ENCODE measurements at places on chromosomes 4 and X.

GRCh38 chrX:39758791-39759525, 338.8 kb downstream of the BCOR start:
- no peak for DNase-seq

GRCh38 chr4:76736414-76736813, 161.5 kb downstream of the SOWAHB start:
- DNase-seq, result no peak

DNA sequence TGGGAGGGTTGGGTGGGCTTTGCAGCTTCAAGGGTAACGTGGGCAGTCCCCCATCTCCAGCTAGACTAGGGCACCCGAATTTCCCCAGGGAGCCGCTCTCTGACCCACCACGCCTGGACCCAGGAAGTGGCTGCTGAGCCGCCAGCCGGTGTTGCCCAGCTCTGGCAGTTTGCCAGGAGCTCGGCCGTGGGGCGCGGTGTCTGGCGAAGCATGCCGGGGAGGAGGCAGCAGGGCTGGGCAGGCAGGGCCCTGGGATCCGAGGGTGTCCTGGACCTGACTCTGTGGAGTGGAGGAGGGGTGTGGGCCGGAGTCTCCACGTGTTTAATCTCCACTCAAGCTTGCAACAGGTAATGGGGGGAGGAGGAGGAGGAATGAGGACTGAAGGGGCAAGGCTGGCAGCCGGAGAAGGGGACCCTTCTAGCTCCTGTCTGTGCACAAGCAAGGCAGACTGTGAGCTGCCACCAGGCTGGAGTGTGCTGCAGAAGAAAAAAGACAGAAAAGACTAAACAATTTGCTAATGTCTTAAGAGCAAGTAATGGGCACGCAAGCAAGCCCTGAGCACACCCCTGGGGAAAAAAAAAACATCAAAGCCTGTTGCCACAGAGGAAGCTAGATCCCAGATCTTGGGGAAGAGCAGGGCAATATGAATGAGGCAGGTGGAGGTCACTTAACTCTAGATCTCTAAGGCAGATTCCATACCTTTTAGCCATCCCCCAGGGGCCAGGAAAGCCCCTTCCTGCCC, 2.4 kb downstream of the LONRF3 start:
- DNase-seq, result no peak

- DNase-seq, result no peak
These were observed 44.9 kb upstream of the GPRIN3 start for GRCh38 chr4:89352541-89352940.

- no peak for DNase-seq
These were observed 18.4 kb downstream of the IL21 start for GRCh38 chr4:122602277-122603142.

DNA sequence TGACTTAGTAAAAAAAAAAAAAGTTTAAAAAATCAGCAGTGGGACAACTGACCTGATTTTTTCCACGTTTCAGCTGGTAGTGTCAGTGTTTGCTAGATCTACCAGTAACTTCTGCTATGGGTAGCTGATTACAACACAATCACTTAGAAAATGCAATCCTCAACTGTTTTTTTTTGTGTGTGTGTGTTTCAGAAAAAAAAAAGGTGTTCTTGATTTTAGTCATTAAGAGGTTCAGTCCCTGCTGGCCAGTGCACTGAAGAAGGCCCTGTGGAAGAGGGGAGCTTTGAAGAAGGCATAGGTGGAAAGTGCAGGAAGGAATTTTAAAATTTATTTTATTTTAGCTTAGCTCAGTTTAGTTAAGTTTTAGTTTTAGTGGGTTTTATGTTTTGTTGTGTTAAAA, 46.9 kb downstream of the SH2D1A start:
- DNase-seq, result no peak

- DNase-seq, result peak; percentile 15
These were observed 1087.8 kb downstream of the C4orf33 start for GRCh38 chr4:130183766-130184165.

DNA sequence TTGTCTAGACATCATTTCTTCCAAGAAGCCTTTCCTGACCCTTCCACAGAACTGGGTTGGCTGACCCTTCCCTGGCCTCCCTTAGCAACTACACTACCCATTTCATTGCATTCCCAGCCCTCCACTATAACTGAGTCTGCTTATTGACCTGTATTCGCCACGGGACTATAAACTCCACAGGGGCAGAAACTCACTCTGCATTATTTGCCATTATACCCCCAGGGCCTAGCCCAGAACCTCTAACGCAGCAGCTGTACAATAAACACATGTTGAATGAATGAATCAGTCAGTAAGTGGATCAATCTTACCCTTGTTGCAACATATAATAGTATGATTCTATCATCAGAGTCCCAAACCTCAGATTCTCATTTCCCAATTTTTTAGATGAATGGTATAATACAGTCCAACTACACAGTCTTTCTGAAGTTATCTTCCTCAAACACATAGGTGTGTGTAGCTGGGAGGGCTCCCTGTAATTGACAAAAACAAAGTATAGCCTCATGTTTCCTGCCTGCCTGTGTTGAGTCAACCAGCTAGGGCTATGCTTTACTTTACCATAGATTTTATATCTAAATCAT, 209.3 kb downstream of the CHIC2 start:
- no peak for DNase-seq

GRCh38 chrX:56033495-56034180, 198.5 kb upstream of the KLF8 start:
- DNase-seq, result no peak

DNA sequence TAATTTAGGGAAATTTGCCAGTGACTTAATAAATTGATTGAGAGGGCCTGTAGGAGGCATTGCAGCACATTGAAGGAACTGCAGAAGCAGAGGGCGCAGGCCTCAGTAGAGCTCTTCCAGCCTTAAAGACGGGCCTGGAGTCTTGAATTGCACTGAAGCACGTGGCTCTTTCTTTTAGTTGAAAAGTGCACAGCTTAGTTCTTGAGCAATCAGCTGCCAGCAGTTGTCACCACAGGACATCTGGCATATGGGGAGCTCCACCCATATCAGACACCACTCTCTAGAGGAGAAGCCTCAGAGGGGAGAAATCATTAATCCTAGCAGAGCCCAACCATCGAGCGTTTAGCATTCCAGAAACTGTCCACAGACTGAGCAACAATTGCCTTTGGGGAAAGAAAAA, 16.0 kb upstream of the FGF16 start:
- no peak for DNase-seq

- no peak for DNase-seq
These were observed 48.0 kb downstream of the MAGEA9 start for GRCh38 chrX:149829751-149830191.

DNA sequence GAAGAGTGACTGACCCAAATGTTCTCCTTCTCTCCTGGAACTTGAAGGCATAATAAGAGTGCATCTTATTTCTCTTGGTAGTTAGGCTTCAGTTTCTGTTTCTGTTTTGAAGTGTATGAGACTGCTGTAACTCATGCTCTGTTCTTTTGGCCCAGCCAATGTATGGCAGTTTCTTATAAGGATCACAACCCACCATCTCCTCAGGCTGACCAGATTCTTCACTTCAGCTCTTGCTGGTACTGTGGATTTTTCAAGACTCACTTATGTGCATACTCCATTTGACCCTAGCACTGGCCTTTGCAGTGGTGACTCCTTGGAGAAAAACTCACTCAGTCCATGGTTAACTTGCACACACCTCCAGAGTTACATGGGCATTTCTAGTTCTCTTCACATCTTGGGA, 9.6 kb upstream of the YTHDC1 start:
- DNase-seq, result no peak

DNA sequence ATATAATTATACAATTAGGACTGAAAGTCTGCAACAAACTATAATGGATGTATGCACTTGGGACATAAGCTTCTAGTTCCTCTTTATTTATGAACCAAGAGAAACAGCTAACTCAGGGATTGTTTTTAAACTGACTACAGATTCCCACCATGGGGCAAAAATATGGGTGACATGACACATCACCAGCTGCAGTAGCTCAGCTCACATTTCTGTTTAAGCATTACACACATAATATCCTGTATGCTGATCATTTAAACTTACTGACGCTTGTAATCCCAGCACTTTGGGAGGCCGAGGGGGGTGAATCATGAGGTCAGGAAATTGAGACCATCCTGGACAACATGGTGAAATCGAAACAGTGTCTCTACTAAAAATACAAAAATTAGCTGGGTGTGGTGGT, 11.5 kb downstream of the FGB start:
- no peak for DNase-seq

DNA sequence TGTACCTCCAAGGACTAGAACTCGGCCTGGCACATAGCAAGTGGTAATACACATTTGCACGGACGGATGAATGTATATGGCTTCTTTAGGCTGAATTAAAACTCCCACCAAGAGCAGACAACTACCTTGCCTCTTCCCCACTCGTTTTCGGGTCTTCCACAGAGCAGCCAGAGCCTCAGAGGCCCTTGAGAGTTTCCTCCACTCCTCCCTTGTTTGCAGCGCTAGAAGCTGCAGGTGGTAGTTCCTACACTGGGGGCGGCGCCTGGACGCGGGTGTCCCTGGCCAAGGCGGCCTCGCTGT, 10.2 kb upstream of the INTU start:
- DNase-seq, result no peak

DNA sequence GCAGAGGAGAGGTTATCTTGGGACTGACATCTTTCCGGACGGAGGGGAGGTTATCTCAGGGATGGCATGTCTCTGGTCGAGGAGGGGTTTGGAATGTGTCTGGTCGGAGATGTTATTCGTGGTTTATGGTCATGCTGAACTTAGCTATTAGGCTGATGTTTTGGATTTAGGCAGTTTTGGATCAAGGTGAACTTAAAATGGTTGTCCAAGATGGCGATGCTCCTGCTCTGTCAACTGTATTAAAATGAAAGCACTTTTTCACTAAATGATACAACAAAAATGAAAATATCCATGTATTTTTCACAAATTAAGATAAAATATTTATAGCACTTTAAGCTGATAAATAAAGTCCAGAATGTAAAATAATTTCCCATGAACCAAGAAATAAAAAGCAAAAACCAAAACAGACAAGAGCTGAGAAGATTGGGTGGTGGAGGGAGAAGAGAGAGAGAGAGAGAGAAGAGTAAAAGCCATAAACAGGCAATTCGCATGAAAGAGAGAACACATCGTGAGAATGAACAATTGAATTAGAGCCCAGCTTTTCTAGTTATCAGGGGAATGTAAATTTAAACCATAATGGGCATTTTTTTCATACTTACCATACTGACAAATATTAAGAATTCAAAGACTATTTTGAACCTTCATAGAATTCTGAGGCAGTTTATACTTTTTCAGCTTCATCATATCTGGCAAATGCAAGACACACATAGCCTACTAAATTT, 2236.0 kb upstream of the AGA start:
- no peak for DNase-seq

DNA sequence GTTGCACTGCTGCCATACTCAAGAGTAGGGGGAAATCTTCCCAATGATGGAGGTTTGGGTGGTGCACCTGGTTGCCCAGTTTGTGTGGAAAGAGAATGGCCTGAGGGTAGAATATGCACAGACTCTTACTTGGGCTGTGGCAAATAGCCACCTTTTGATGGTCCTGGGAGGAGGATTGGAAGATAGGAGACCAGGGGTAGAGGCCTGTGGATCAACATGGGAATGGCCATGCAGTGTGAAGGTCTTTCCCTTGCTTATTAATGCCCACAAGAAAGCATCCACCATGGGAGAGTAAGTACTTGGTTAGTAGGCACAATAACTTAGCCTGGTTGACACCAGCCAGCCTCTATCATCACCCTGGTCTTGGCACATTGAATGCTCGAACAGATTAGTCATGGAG, 156.8 kb upstream of the LEF1 start:
- no peak for DNase-seq

- DNase-seq, result no peak
These were observed 415 bp downstream of the SHISA3 start for GRCh38 chr4:42397635-42398170.

DNA sequence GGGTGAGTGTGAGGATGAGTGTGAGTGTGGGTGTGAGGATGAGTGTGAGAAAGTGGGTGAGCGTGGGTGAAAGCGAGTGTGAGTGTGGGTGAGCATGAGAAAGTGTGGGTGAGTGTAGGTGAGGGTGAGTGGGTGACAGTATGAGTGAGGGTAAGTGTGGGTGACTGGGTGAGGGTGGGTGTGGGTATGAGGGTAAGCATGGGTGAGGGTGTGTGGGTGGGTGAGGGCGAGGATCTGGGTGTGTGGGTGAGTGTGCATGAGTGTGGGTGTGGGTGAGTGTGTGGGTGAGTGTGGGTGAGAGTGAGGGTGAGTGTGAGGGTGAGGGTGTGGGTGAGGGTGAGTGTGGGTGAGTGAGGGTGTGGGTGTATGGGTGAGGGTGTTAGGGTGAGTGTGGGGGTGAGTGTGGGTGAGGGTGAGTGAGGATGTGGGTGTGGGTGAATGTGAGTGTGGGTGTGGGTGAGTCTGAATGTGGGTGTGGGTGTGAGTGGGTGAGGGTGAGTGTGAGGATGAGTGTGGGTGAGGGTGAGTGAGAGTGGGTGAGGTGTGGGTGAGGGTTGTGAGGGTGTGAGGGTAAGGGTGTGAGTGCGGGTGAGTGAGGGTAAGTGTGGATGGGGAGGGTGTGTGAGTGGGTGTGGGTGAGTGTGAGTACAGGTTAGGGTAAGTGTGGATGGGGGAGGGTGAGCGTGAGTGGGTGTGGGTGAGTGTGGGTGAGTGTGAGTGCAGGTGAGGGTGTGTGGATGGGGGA, 48.9 kb downstream of the ING2 start:
- no peak for DNase-seq

DNA sequence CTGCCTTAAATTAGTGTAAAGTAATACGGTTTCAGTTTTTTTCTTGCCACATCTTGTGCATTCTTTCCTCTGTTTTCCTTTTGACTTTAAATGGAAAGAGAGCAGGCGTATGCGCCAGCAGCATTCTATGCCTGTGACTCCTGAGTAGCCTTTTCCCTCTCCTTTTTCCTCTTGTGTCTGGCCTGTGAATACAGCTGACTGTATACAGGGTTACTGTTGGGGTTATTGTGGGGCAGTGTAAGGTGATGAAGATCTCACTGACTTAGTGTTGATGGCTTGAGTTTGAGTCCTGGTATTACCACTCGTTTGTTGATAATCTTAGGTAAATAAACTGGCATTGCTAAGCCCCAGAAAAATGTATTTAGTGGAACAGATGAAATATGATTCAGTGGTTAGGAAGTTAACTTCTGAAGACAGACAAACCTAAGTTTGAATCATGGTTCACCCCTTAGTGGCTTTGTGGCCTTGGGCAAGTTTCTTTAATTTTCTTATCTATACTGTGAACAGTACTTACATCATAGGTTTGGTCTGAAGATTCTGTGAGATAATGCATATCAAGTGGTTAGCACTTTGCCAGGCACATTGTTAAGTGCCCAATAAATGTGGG, 105.1 kb downstream of the FNIP2 start:
- DNase-seq, result no peak

DNA sequence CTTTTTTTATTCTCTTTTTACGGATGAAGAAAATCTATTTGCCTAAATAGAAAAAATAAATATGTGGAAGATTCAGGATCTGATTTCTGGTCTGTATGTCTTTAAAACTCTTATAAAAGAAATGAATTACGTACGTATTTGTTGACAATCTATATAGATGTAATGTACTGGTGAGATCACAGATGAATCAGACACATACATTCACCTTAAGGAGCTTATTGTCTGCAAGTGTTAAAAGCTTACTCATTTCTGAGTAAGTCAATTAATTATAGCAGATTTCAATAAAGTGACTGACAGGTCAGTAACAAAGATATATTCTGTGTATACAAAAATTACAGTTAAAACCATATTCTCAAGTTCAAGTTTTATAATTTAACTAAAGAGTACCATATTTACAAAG, 66.6 kb upstream of the NAF1 start:
- DNase-seq, result no peak
